ENCODE measurements at places on chromosomes 2 and 18. TPM values are rescaled to one million over a fixed set of nuclear protein-coding genes. Genes with fewer than 3 reads are reported as not detected.

GRCh38 chr2:170817093-170818035 lies 677 bp downstream of the GAD1 start:
- no peak for DNase-seq

DNA sequence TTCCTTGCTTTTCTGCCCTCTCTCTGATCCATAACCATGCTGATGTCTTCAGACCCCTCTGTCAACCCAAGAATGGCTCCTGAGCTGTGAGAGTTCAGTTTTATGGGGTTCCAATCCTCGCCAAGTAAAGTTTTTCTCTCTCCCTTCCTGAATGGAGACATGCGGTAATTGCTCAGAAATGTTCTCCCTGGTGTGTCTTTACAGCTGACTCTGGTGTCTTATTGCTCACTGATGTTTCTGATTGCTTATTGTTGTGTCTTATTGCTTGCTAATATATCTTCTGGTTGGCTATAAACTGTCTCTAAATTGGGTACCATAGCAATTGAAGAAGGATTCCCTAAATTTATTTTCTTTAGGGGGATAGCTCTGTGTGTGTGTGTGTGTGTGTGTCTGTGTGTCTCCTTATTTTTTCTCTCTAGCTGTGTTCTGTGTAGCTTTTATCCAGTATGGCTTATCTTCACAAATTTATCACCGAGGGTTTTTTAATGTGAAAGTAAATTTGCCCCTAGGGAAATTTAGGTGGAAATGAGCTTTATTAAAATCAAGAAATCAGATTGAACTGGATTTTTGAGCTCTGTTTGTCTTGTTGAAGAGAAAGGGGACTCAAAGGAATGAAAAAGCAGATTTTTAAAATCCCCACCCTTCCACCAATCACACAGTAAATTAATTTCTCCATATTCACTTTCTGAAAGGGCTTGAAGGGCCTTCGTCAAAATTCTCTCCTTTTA lies 19.5 kb downstream of the MGAT5 start:
- DNase-seq, result no peak

The RUFY4 gene
- total RNA-seq, result not detected

GRCh38 chr2:62998949-62999348 lies 51.7 kb upstream of the OTX1 start:
- DNase-seq, result no peak

The SDC1 gene
- 0.36 TPM for total RNA-seq

The KCNIP3 gene
- 12.0 TPM for total RNA-seq

- no peak for DNase-seq
Observed at GRCh38 chr2:109679626-109680025, 65.5 kb downstream of the SOWAHC start.

The MOGAT1 gene
- not detected for total RNA-seq

GRCh38 chr2:176669398-176670174 lies 400.3 kb downstream of the MTX2 start:
- DNase-seq, result no peak

All from sigmoid colon (tissue), 7 donors.